ENCODE measurements at places on chromosomes 16 and 17.

DNA sequence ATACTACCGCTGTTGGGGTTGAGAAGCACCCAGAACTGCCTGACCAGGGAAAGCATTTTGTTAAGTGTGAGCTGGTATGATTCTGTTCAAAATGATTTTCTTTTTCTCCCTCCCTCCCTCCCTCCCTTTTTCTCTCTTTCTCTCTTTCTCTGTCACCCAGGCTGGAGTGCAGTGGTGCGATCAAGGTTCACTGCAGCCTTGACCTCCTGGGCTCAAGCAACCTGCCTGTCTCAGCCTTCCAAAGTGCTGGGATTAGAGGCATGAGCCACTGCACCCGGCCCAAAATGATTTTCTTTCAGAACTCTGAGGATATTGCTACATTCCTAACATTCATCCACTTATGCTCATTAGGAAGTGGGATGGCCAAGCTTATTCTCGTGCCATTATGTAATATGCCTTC, 41.3 kb downstream of the SLC47A1 start:
- DNase-seq: no peak

DNA sequence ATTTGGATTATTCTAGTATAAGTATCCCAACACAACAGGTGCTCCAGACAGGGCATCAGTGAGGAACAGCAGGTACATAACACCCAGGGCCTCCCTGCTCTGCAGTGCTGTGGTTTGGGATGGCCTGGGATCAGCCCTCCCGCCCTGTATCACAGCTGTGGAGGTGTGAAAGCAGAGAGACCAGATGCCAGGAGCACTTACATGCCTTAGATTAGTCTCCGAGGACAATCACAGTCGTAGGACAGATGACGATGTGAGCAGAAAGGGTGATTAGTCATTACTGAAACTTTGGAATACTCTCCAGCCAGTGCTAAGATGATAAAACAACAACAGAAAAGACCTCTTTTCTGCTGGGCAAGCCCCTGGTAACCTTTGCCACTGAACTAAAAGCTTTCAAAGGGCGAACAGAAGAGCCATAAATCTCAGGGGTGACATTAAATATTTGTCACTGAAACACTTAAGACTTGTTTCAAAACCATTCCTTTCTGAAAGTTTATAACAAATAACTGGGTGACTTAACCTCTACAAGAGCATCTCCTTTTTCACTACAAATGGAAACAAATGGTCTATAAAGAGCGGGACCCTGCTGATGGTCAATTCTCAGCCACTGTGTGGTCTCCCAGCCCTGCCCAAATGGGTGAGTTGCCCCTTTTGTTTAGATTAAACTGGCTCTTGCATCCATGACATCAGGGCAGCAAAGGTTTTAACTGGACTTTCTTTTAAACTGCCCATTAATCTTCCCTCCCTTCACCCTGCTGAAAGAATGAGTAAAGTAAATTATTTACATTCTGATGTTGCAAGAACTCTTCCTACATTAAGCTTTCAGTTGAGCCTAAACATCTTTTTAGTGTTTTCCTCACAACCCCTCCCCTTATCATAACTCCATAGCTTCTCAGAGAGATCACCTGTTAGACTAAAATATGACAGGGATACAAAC, 183.1 kb upstream of the COX10 start:
- DNase-seq: no peak

GRCh38 chr16:5649762-5650743, 552.5 kb upstream of the EEF2KMT start:
- DNase-seq: no peak

DNA sequence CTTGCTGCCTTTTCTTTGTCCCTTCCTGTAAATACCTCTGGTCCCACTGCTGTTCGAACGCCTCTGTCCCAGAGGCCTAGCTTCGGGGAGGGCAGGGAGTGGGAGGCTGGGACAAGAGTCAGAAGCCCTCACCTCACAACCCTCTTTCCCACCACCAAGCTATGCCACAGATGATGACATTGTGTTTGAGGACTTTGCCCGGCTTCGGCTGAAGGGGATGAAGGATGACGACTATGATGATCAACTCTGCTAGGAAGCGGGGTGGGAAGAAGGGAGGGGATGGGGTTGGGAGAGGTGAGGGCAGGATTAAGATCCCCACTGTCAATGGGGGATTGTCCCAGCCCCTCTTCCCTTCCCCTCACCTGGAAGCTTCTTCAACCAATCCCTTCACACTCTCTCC, 10.4 kb downstream of the ARRB2 start:
- DNase-seq: no peak

DNA sequence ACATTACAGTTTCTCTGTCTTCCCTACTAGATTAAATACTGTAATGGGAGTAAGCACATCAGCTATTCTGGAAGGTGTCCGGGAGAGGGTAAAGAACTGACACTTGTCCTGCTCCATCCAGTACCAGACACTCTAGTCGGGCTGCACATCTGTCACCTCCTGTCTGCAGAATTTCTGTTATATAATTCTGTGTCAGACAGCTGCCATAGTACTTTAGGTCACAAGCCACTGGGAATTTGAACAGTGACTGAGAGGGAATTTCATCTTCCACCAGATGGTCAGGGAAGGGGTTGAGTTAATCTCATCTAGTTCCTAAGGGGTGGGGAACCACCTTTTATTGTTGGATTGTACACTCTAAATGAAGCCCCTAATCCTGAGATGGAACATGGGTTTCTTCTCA, 58.6 kb upstream of the NUDT7 start:
- no peak for DNase-seq

DNA sequence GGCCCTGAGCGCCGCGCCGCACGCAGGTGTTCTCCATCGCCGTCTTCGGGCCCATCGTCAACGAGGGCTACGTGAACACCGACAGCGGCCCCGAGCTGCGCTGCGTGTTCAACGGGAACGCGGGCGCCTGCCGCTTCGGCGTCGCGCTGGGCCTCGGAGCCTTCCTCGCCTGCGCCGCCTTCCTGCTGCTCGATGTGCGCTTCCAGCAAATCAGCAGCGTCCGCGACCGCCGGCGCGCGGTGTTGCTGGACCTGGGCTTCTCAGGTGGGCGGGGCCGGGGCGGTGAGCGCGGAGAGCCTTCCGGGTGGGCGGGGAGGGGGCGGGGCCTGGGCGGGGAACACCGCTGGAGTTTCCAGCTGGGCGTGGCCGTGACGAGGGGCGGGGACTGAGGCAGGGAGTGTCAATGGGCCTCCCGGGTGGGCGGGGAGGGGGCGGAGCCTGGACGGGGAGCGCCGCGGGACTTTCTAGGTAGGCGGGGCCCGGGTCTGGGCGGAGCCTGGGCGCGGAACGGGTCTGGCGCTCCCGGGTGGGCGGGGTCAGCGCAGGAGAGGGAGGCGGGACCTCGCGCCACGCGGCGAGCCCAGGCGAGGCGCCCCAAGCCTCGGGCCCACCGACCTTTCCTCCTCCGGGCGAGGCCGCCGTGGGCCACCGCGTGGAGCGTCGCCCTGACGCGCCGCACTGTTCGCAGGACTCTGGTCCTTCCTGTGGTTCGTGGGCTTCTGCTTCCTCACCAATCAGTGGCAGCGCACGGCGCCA, 2.4 kb downstream of the SYNGR3 start:
- peak; percentile 98 for DNase-seq

GRCh38 chr17:2929881-2930533, 133.4 kb downstream of the OR1D5 start:
- peak; percentile 17 for DNase-seq

DNA sequence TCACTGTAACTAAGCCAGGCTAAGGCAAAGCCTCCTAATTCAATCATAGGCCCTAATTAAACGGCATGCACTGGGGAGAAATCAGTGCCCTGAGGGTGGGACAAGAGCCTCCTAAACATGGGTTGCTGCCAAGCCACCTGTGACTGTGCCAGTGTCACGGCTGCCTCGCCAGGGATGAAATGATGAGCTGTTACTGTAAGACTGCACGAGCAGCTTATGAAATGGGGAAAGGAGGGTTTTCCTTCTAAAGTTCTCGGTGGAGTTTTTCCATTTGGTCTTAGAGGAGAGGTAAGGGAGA, 12.7 kb downstream of the TMEM11 start:
- no peak for DNase-seq

Measured in activated CD4-positive, alpha-beta T cell treated with anti-CD3 and anti-CD28 coated beads, Interleukin-2, amount 10 ng/mL, durations not matched to agents 7 days and 5 days (primary cell).